CD4-positive, CD25-positive, alpha-beta regulatory T cell (primary cell): ENCODE measurements at places on chromosomes 2 and 18.

DNA sequence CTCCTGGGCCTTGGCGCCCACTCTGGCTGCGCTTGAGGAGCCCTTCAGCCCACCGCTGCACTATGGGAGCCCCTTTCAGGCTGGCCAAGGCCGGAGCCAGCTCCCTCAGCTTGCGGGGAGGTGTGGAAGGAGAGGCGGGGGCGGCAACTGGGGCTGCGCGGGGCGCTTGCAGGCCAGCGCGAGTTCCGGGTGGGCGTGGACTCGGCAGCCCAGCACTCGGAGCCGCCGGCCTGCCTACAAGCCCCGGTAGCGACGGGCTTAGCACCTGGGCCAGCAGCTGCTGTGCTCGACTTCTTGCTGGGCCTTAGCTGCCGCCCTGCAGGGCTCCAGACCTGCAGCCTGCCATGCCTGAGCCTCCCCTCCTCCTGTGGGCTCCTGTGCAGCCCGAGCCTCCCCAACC is 141.5 kb upstream of the SLC39A10 start:
- no peak for DNase-seq
- H3K27me3 ChIP-seq = no peaks in the 10 kb centered on the region
- H3K4me1 ChIP-seq = no peaks in the 10 kb centered on the region
- H3K27ac ChIP-seq = no peak overlapping the region
- no peaks in the 10 kb centered on the region for H3K36me3 ChIP-seq
- no peak overlapping the region for H3K4me3 ChIP-seq

DNA sequence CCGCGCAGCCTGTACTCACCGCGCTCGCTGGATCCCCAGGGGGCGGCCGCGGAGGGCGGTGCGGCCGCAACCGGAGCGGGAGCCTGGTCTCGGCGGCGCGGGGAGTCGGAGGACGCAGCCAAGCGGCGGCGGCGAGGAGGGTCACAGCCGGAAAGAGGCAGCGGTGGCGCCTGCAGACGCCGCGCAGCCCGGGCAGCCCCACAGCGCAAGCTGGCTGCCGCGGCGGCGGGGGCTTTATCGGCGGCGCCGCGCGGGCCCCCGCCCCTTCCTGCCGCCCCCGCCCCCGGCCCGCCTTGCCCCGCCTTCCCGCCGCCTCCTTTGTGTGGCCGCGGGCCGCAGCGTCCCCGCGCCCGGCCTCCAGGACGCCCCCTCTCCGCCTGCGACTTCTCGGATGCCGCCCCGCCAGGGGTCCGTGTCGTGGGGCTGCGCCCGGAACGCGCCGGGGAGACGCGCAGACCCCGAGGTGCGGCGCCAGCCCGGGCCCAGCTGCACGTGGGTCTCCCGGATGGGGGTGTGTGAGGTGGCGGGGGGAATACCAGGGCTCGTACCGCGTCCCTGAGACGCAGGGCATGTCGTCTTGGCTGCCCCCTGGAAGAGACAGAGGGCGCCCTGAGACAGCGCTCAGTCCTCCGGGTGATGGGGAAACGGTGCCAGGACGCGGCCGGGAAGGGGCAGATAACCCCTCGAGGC is at the start of gene SERPINE2:
SERPINE2 (minus strand) TSS at position 207 of the 690 bp plus-strand sequence. CDS start 37,386 bp downstream, outside the sequence.
- no peaks in the 10 kb centered on the region for H3K36me3 ChIP-seq
- H3K4me1 ChIP-seq = peaks cover 12% of the 10 kb centered on the region
- peaks cover 40% of the 10 kb centered on the region for H3K27me3 ChIP-seq

GRCh38 chr2:37656512-37657423 is 14.7 kb downstream of the CDC42EP3 start:
- peak overlapping the region; percentile 48 for H3K4me3 ChIP-seq
- H3K27me3 ChIP-seq = no peaks in the 10 kb centered on the region
- peaks cover 91% of the 10 kb centered on the region for H3K4me1 ChIP-seq

DNA sequence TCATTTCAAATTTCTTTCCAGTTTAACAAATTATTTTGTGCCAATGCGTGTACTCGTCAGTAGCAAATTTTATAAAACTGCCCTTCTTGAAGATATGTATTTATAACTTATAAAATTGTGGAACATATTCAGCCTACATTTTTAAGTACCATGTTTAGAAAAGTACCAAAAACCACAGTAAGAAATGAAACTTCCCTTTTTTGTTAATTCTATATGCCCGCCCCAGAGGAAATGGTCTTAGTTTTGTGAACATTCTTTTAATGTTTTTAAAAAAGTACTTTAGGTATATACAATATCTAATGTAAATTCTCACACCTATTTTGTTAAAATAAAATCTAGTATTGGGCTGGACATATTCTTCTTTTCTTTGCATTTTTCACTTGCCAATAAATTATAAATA is 1.2 kb downstream of the UGT1A9 start:
- no peaks in the 10 kb centered on the region for H3K4me1 ChIP-seq
- H3K4me3 ChIP-seq = no peak overlapping the region
- H3K27ac ChIP-seq = no peak overlapping the region
- DNase-seq = no peak
- peaks cover 7% of the 10 kb centered on the region for H3K27me3 ChIP-seq

DNA sequence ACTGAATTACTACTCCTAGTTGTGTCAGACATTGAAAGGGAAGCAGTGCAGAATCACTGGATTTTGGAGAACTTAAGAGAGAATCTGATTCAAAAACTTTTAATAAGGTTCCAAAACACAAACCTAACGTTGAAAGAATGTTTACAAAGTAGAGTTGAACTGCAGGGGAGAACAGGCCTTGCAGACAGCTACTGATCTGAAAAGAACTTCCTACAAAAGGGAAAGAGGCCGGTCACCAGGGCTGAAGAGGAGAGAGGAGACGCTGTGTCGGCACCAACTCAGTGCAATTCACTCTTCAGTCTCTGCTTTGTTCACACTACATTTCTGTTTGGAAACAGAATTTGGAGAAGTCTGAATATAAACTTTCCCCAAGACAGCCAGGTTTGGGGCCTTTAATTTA is 124.0 kb downstream of the GAREM1 start:
- no peak overlapping the region for H3K27ac ChIP-seq
- no peak for DNase-seq
- H3K27me3 ChIP-seq = no peaks in the 10 kb centered on the region
- H3K4me3 ChIP-seq = no peak overlapping the region
- no peaks in the 10 kb centered on the region for H3K36me3 ChIP-seq

- no peak overlapping the region for H3K4me3 ChIP-seq
- H3K27me3 ChIP-seq = no peaks in the 10 kb centered on the region
- H3K27ac ChIP-seq = no peak overlapping the region
- no peaks in the 10 kb centered on the region for H3K36me3 ChIP-seq
Observed at GRCh38 chr2:84165256-84165655, 293.8 kb downstream of the SUCLG1 start.

- H3K36me3 ChIP-seq = no peaks in the 10 kb centered on the region
- peak overlapping the region; percentile 14 for H3K27ac ChIP-seq
- DNase-seq = no peak
- peaks cover 20% of the 10 kb centered on the region for H3K27me3 ChIP-seq
- H3K4me1 ChIP-seq = peaks cover 17% of the 10 kb centered on the region
- H3K4me3 ChIP-seq = no peak overlapping the region
Observed at GRCh38 chr2:26970928-26971627, 641 bp downstream of the MAPRE3 start.
